ENCODE measurements at places on chromosomes 4 and X.
A peak's percentile ranks its signal among the peaks of the same experiment; 100 is the strongest.

- DNase-seq: peak; percentile 64
Measured at GRCh38 chr4:40576651-40577480, 52.8 kb downstream of the RBM47 start.

GRCh38 chr4:14529653-14530052 lies 472.6 kb upstream of the CPEB2 start:
- no peak for DNase-seq

DNA sequence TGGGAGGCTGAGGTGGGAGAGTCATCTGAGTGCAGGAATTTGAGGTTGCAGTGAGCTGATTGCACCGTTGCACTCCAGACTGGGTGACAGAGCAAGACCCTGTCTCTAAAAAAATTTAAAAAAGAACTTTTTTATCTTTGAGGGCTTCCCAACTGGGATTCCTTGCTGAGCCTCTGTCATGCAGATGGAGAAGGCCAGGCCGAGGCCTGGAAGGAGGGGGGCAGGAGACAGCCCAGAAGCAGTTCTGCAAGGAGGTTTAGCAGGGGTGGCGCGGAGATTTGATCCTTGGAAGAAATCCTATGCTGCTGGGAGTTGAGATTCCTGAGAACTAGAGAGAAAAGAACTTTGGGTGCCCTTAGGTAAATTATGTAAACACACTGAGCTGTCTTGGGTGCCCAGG lies 2.5 kb upstream of the ARSD start:
- DNase-seq: no peak

DNA sequence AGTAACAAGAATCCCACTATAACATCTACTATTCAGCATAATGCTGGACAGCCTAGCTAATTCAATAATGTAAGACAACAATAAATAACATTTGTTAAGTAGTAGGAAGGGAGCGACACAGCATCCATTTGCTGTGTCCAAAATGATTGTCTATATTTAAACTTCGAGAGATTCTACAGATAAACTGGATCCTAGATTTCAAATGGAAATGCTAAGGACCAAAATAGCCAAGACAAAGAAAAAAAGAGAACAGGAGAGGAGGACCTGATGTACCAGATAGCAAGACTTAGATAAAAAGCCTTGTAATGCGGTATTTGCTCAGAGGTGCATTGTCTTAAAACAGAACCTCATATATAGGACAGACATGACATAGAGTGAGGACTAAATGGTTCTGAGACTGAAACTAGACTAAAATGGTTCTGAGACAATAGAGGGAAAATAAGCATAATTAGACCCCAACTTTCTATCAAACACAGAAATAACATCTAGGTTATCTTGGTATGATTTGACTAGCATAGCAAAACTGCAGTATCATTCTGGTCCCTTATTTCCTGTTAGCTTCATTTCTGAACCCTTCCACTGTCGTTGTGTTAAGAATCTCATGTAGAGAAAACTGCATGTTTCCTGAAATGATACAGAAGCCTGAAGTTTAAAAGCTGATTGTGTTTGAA lies 3.8 kb downstream of the HPGDS start:
- DNase-seq: no peak

- DNase-seq: no peak
Measured at GRCh38 chr4:28788929-28789490, 1928.4 kb downstream of the STIM2 start.

GRCh38 chrX:113950081-113950678 lies 633.7 kb upstream of the HTR2C start:
- no peak for DNase-seq

- no peak for DNase-seq
Measured at GRCh38 chrX:120304256-120304655, 7.0 kb downstream of the TMEM255A start.

- DNase-seq: no peak
Measured at GRCh38 chr4:132245319-132245718, 903.8 kb upstream of the PCDH10 start.

- DNase-seq: peak; percentile 3
Measured at GRCh38 chr4:64784125-64784524, 374.9 kb upstream of the TECRL start.

DNA sequence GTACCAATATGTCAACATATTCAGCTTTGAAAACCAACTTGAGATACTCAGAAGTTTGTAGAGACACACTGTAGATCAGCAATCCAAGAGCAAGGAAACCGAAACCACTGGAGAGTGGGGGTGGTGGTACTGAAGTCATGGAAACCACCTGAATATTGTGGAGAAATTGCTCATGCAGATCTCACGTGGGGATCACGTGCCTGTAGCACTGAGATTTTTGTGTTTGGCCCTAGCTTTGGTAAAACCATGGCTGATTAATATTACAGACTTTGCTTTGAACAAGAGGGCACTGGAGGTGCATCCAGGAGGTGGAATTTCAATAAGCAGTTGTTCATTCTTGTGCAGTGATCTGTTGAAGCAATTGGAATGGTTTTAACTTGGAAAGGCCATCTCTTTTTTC lies 47.2 kb downstream of the GBA3 start:
- no peak for DNase-seq

- no peak for DNase-seq
Measured at GRCh38 chr4:74456056-74456744, 11.3 kb downstream of the AREG start.

DNA sequence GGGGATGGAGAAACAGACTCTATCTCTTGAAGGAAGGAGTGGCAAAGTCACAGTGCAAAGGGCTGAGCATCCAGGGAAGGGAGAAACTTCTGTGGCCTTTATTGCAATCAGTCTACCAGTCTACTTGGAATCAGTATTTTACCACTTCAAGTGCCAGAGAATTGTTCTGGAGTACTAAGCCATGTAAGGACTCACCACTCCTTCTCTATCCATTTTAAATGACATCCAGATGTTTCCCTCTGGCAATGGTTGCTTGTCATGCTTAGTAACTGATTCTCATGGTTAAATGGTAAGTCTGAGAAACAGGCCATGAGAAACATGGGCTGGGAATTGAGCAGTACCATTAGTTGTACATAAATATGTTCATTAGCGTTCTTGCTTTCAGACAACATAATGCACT lies 21.1 kb upstream of the SMIM10 start:
- peak; percentile 45 for DNase-seq

GRCh38 chr4:56804551-56804950 lies 16.9 kb downstream of the SPINK2 start:
- no peak for DNase-seq

- no peak for DNase-seq
Measured at GRCh38 chrX:19707246-19707871, 180.0 kb downstream of the SH3KBP1 start.

DNA sequence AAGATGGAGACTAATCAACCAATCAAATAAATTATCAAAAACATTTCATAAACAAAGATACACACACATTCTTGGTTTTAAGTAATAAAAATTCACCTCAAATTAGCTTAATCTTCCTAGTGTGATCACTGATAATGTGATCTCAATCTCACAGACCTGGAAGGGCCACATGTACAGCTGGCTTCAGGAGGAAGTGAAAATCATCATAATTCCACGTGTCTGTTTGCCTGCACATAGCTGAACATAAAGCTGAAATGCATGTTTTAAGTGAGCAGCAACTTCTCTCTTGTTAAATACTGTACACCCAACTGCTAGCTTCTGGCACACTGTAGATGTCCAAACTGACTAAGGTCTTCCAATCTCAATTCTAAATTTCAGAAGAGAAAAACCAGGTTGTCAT lies 53.8 kb downstream of the ARHGAP6 start:
- no peak for DNase-seq

DNA sequence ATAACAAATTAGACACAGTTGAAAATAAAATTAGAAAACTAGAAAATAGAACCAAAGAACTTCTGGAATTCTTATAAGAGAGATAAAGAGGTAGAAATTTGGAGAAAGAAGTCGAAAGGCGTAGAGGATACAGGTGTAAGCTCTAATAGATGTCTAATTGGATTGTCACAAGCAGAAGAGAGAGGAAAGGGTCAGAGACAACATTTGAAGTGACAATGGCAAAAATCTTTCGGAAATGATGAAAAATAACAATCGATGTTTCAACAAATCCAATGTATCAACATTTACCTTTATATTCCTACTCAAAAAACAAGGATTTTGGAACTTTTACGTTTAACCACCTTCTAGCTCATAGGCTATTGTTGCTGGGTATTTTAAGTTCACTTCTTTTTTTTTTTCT lies 3.8 kb downstream of the CXCL8 start:
- DNase-seq: no peak

GRCh38 chr4:165345666-165346417 lies 18.4 kb downstream of the MSMO1 start:
- no peak for DNase-seq

DNA sequence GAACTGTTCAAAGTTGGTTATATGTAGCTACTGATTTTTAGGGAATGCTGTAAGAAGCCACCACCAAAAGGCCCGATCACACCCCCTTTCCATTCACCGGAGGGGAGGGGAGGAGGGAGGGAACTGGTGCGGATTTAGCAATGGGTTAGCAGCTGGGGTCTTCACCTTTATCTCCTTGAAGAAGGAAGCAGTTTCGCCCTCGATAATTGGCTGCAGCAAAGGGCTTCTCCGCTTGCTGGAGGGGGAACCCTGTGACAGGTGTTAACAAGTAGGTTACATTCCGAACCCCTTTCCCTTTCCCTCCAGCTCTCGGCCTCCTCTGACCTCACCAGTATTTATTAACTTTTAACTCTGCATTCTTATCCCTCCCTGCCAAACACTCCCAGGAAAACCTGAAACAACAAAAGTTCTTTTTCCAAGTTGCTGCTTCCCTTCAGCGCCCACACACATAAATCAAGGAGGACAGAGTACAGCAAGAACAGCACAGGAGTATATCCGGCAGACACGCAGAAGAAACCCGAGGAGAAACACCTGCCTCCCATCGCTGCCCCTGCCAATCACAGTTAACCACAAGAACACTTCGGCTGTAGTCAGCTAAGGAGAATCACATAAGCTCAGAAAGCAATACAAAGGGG lies 39.8 kb upstream of the NAP1L5 start:
- DNase-seq: no peak

GRCh38 chrX:138765051-138765450 lies 53.5 kb upstream of the FGF13 start:
- peak; percentile 41 for DNase-seq

GRCh38 chr4:52659722-52660261 lies 691 bp upstream of the USP46 start:
- DNase-seq: no peak

DNA sequence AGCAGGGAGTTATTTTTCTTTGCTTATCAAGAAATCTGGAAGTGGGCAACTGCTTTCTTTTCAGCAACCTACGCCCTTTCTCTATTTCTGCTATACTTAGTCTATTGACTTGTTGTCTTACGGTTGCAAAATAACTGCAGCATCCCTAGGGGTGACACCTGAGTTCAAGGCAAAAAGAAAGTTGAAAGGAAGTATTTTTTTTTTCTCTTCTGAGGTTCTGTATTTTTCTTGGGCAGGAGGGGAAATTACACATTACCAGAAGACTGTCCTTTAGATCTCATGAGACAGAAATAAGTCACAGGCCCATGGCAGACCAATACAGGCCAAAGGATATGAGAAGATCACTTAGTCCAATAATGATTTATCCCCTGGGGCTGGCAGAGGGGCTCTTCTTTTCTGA lies 204.7 kb upstream of the CASK start:
- no peak for DNase-seq

- no peak for DNase-seq
Measured at GRCh38 chr4:118772081-118772766, 63.7 kb downstream of the SEC24D start.

DNA sequence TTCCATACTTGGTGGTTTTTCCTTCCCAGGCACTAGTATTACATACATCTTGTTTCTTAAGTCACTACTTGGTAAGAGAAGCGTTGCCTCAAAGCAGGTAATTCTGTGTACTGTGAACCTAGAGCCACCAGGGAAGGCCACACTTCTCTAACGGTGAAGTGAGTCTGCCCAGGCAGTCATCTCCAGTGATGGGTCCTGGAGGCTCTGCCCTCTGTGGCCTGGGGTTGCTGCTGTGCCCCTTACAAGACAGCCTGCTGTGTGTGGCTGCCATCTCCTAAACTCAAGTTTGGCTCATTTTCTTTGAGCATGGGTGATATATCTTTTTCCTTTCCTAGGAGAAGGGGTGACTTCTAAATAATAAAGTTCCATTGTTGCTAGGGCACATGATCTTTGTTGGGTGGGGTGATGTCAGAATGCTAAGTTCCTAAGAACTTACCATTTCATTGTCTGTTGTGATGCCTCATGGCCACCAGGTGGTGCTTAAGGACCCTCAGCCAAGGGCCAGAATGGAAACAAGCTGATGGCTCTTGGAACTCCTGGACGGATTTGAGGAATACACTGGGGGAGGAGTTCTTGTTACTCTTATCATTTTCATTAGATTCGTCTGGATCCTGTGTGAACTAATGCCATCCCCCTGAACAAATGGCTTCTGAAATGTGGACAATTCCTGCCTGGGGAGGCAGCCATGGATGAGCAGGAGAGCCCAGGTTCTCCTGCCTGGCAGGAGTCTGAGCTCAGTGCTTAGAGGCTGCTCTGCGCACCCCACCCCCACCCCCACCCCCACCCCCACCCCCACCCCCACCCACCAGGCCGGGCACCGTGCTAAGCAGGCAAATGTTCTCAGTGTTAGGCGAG lies 41.1 kb upstream of the WDR1 start:
- peak; percentile 50 for DNase-seq

DNA sequence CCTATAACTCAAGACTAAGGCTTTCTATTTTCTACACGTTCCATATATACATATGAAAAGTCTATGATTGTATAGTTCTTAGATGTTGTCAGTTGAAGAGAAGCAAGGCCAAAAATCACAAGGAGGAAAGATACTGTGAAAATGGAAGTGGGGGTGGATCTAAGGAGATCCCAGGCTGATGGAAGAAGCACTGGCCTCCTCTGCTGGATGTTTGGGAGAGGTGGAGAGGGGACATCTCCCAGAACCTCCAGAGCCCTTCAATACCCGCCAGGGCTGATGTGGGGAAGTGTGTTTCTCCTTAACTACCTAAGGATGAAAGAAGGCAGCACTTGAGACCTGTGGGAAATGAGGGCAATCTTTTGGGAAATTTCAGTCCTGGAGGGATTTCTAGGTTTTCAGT lies 67.4 kb downstream of the RASGEF1B start:
- no peak for DNase-seq

DNA sequence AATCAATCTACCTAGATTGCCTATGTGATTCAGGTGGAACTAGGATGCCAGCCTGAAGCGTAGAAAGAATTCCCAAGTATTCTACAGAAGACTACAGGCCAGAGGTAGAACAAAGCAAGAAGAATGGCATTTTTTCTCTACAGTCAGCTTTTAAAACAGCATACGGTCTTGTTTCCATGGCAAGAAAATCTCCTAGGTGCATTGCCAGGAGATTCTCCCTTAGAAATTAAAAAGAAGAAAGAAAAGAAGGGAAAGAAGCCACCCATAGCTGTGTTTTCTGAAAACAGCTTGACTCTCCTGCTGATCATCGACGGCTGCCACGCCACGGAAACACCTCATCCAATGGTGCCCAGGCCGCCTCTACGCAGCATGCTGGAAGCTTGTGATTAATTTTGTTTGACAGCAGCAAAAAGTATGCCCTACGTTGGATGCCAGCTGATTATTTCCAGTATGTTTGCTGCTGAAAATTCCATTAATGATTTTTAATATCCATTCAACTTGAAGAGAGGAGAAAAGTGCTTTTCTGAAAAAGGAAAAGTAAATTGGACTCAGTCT lies 24.1 kb downstream of the ANK2 start:
- no peak for DNase-seq

- no peak for DNase-seq
Measured at GRCh38 chr4:98793658-98794057, 135.2 kb upstream of the TSPAN5 start.

Measured in GM04504 (cell line).